ENCODE measurements at places on chromosomes 2 and 18.

GRCh38 chr18:76634564-76634963, 139.5 kb upstream of the ZNF516 start:
- no peak for DNase-seq

DNA sequence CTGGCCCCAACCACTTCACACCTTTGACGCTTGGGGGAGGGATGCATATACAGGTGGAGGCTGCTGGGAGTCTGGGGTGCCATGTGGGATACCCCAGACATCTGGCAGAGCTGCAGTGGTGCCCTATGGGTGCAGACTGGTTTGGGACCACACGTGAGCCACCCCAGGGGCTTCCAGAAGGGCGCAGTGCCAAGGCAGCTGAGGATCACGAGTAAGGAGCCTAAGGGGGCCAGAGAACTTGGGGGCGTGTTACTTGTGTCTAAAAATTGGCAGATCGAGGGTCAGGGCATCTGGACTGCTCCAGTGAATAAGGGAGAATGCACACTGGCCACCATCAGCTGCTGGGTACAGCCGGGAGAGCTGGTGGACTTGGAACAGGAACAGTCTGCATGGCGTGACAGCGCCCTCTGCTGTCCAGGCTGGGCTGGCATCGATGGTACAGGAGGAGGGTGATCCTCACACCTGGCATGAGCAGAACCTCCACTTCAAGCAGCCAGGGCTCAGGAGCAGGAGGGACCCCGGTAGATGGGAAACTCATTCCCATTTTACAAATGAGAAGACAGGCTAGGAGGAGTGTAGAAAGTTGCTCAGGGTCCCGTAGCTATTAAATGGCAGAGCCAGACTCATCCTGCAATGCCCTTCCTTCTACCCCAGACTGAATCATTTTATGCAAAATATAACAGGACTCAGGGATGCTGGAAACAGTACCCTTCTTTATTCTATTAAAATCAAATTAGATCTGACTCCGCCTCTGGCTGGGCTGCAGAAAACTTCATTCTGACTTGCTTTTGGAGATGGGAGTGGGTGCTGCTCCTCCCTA, 60.4 kb downstream of the ATOH8 start:
- peak; percentile 57 for DNase-seq

DNA sequence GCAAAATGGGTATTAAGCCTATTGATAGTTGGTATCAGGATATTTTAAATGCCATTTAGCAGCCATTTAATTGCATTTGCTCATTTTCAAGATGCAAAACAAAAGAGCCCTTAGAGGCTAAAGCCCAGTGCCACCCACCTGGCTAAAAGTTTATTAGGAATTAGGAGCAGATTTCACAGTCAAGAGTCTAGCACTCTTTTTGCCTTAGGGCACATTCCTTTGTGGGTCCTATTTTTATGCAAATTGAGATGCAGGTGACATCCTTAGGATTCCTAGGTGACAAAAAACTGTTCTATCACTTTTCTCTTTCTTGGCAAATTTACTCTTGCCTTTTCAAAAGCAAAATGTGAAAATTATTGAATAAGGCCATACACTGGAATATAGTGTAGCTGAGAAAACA, 42.0 kb downstream of the CTNNA2 start:
- DNase-seq = no peak

- no peak for DNase-seq
These were observed 164.1 kb downstream of the CCDC85A start for GRCh38 chr2:56347881-56348280.

- DNase-seq = peak; percentile 85
These were observed 49.8 kb downstream of the SLC14A2 start for GRCh38 chr18:45664824-45665763.

DNA sequence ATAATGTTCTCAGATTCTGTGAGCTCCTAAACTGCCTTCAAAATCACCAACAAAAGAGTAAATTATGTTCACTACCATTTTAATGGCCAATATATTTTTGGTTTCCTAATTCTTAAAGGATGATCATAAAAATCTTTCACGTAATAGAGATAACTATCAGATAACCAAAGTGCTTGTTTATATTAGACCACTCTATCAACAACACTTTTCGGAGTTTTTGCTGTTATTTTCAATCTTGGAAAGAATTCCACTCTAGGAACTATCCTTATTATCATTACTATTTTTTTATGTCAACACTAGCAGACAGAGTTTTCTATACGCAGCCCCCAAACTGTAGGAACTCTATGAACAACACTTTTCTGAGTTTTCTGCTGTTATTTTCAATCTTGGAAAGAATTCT, 782.5 kb upstream of the ZEB2 start:
- DNase-seq = no peak

DNA sequence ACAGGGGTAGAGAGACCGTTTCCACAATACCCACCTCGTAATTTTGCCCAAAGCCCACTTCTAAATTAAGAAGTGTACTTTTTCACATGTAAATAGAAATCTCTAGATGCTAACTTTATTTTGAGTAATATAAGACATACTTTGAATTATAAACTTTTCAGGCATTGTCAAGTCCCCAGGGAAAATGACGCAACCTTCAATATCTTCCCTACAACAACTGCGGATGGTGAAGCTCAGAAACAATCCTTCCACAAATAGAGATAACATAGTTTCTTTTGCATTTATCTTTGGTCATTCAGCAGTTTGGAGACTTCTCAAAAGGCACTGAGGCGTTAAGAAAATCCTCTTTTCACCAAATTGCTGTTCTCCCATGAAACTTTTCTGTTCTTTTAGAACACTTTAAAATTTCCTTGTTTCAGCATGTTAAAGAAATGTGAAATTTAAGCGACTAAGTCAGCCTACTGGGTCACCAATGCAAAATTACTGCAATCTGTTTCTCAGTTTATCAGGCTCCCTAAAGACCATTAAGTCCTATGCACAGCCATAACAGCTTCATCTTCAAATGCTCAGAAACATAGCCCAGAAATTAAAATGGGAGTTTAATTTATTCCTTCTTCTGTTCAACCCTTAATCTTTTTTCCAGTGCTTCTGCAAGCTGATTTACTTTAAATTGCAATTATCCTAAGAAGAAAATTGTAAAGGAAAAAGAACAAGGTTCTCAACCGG, 118.3 kb upstream of the DNAJC10 start:
- DNase-seq = no peak

All from hematopoietic multipotent progenitor cell treated with erythropoietin and hydrocortisone succinate and interleukin-3 and kit ligand, for 15 days (in vitro differentiated cells).